ENCODE measurements at places on chromosomes 13 and 19.

GRCh38 chr19:1064661-1065605 is 2.0 kb upstream of the ARHGAP45 start:
- H3K27me3 ChIP-seq, result no peaks in the 10 kb centered on the region
- H3K4me3 ChIP-seq, result no peak overlapping the region
- H3K4me1 ChIP-seq, result peaks cover 10% of the 10 kb centered on the region
- H3K27ac ChIP-seq, result no peak overlapping the region

DNA sequence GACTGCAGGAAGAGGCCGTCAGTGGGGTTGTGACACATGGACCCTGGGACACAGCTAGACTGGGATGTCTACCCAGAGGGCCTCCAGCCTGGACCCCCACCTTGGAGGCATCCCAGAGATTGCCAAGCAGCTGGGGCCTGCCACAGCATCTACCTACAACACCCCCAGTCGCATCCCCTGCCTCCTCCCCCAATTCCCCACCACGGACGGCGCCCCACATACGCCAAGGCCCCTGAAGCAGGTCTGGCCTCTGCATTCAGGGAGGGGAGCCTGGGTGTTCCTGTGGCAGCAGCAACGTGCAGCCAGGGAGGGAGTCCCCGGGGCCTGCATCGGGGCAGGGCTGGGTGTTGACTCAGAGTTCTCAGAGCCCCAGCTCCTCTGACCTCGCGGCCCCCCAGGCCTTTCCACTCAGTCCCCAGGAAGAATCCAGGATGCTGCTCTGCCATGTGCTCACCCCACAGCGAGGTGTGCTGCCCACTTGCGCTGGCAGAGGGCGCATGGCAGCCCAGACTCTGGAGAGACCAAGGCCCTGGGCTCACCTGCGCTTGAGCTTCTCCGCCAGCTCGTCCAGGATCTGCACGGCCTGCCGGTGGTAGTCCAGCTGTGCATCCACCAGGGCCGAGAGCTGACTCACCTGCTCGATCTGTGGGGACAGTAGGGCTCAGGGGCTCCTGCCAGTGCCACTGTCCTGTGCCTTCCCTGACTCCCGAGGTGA is 19.6 kb downstream of the MPND start:
- no peak overlapping the region for H3K27ac ChIP-seq
- H3K4me3 ChIP-seq, result no peak overlapping the region
- peaks cover 2% of the 10 kb centered on the region for H3K4me1 ChIP-seq
- peaks cover 47% of the 10 kb centered on the region for H3K36me3 ChIP-seq
- no peak for DNase-seq
- H3K27me3 ChIP-seq, result no peaks in the 10 kb centered on the region

DNA sequence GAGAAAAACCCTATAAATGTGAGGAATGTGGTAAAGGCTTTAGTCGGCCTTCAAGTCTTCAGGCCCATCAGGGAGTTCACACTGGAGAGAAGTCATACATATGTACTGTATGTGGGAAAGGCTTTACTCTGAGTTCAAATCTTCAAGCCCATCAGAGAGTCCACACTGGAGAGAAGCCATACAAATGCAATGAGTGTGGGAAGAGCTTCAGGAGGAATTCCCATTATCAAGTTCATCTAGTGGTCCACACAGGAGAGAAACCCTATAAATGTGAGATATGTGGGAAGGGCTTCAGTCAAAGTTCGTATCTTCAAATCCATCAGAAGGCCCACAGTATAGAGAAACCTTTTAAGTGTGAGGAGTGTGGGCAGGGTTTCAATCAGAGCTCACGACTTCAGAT is 11.7 kb downstream of the ZNF226 start:
- H3K27ac ChIP-seq, result no peak overlapping the region
- H3K27me3 ChIP-seq, result no peaks in the 10 kb centered on the region
- no peaks in the 10 kb centered on the region for H3K4me1 ChIP-seq
- H3K4me3 ChIP-seq, result peak overlapping the region; percentile 69
- no peak for DNase-seq

GRCh38 chr13:73065036-73065435 is 6.2 kb downstream of the KLF5 start:
- DNase-seq, result no peak
- no peaks in the 10 kb centered on the region for H3K27me3 ChIP-seq
- peaks cover 6% of the 10 kb centered on the region for H3K4me1 ChIP-seq
- H3K27ac ChIP-seq, result no peak overlapping the region
- no peak overlapping the region for H3K4me3 ChIP-seq

GRCh38 chr19:38838986-38839761 is 7.6 kb upstream of the ECH1 start:
- peak overlapping the region; percentile 69 for H3K27ac ChIP-seq
- peaks cover 80% of the 10 kb centered on the region for H3K4me1 ChIP-seq
- no peak overlapping the region for H3K4me3 ChIP-seq

- H3K27me3 ChIP-seq, result no peaks in the 10 kb centered on the region
- DNase-seq, result no peak
- H3K4me3 ChIP-seq, result no peak overlapping the region
- H3K4me1 ChIP-seq, result no peaks in the 10 kb centered on the region
- peaks cover 1% of the 10 kb centered on the region for H3K36me3 ChIP-seq
These were observed 7.9 kb downstream of the TPM4 start for GRCh38 chr19:16084067-16084685.
